ENCODE measurements at places on chromosomes 3 and 15.
A peak's percentile ranks its signal among the peaks of the same experiment; 100 is the strongest.

GRCh38 chr15:101114610-101115009 lies 137.2 kb downstream of the CHSY1 start:
- no peak for DNase-seq

GRCh38 chr3:99817437-99818240 lies at the start of gene CMSS1:
CMSS1 (plus strand) TSS chr3:99817862.
- peak; percentile 98 for DNase-seq

- no peak for DNase-seq
Observed at GRCh38 chr15:62482785-62483429, 317.8 kb upstream of the C2CD4B start.

GRCh38 chr15:39392469-39393047 lies 188.3 kb upstream of the THBS1 start:
- no peak for DNase-seq

DNA sequence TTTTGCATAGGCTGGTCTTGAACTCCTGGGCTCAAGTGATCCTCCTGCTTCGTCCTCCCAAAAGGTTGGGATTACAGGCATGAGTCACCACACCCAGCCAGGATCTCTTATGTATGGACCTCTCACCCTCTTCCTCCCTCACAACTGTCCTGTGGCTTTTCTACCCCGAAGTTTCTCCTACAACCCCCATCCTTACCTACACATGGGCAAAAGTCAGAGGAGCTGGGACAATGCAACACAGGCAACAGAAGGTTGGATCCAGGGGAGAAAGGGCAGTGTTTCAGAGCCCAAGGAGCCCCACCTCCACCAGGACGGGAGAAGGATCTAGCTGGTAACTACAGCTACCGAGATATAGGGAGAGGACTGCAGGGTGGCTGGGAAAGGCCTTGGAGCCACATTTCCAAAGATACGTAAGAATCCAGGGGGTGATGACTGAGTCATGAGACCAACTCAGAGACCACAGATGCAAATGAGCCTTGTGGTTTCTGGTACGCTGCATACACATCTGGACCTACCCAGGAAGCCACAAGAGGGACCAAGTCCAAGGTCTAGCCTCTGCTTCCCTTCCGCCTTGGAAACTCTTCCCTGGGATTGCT lies 13.6 kb downstream of the IGDCC4 start:
- DNase-seq, result no peak

DNA sequence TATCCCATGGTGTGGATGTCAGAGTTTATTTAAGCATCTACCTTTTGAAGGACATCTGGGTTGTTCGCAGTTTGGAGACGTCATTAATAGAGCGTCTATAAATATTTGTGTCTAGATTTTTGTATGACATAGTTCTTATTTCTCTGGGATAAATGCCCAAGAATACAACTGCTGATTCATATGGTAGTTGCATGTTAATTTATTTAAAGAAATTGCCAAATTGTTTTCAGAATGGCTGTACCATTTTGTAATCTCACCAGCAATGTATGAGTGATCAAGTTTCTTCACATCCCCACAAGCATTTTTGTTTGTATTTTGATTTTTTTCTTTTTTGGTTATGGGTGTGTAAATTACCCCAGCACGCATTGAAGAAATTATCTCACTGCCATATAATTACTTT lies 656.9 kb downstream of the NTRK3 start:
- no peak for DNase-seq

DNA sequence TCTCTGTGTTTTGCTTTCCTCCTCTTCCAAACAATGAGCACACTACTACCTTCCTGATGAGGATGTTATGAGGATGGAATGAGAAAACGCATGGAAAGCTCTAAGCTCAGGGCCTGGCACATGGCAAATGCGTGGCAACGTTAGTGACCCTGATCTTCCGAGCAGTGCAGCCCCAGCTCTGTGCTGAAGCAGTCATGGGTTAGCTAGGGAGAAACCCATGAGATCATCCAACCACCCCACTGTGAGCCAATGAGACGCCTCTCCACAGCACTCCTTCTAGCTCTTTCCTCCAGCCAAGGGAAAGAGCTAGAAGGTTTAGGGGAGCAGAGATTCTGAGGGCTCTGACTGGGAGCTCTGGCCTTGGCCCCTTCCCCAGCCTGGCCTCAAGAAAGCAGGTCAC lies 4.5 kb downstream of the CPN2 start:
- no peak for DNase-seq

DNA sequence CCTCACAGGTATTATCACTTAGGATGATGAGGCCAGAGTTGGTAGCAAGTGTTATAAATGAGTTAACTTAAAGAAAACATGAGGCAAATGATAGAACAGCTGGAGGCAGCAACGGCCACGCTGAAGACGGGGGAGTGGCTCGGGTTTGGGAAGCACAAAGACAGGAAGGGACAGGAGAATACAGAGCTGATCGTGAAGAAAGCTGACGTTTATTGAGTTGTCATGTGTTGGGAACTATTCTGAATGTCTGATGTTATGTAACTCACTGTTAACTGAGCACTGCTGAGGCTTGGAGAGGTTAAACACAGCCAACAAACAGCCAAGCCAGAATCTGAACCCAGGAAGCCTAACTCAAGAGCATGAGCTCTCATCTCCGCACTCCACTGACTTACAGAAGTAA lies 42.3 kb downstream of the FGD5 start:
- DNase-seq, result no peak

- DNase-seq, result no peak
Observed at GRCh38 chr15:88120026-88120425, 136.5 kb downstream of the NTRK3 start.

- DNase-seq, result no peak
Observed at GRCh38 chr3:105413343-105413887, 46.7 kb downstream of the ALCAM start.

DNA sequence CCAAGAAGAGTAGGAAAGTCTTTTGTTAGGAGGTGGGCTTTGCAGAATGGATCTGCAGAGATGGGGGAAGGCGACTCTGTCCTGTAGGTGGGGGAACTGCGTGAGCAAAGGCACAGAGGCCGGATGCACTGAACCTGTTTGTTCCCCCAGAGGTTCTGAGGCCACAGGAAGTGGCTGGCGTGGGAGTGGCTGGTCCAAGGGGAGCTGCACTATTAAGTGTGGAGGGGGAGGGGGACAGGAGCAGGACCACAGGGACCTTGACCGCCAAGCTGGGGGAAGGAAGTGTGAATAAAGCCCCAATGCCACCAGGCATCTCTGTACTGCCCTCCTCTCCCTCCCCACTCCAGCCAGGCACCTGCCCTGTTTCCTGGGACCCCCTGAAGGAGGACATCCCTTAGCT lies 51.8 kb downstream of the CYP11A1 start:
- DNase-seq, result no peak

GRCh38 chr3:119098619-119099222 lies 47.2 kb upstream of the TEX55 start:
- DNase-seq, result no peak

- no peak for DNase-seq
Observed at GRCh38 chr3:157311633-157312375, 124.8 kb upstream of the PTX3 start.

- no peak for DNase-seq
Observed at GRCh38 chr3:20388971-20389370, 203.0 kb upstream of the SGO1 start.

DNA sequence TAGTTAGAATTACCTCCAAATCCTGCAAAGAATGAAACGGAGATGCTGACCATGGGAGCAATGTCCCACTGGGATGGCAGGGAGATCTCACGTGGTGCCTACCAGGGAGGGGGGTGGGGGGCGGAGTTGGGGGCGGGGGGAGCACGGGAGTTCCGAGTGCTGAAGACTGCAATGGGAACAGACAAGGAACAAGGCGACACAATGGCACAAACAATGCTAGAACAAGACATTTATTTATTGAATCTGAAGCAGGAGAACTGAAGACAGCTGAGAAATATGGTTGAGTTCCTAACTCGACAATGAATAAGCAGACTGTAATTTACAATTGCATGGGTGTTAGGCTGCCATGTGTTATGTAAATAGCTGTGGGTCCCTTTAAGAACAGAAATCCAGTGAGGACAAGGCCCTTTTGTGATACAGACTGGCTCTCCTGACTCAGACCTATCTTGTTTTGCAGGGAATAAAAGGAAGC lies 91.2 kb downstream of the AQP9 start:
- DNase-seq, result no peak

DNA sequence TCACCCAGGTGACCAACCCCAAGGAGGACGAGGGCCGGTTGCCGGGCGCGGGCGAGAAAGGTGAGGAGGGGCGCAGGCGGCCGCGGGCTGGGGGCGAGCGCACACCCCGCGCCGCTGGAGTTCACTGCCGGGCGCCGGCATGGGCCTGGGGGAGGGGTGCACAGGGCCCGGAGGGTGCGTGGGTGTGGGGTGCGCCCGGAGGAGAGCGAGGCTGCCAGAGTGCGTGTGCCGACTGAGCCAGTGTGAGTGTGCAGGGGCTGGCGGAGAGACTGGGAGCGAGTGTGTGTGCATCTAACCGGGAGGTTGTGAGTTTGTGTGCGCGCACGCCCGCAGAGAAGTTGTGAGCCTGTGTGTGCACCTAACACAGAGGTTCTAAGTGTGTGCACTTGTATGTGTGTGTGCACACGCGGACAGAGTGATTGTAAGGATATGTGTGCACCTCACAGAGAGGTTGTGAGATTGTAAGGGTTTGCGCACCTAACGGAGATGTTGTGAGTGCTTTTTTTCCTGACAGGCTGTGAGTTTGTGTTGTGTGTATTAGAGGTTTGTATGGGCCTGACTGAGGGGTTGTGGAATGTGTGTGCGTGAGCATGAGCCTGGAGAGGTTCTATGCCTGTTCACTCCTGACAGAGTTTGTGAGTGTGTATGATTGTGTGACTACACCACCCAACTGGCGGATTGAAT lies 681 bp downstream of the CTDSPL start:
- DNase-seq, result peak; percentile 50

- peak; percentile 40 for DNase-seq
Observed at GRCh38 chr15:89740137-89740536, 10.9 kb downstream of the MESP1 start.

DNA sequence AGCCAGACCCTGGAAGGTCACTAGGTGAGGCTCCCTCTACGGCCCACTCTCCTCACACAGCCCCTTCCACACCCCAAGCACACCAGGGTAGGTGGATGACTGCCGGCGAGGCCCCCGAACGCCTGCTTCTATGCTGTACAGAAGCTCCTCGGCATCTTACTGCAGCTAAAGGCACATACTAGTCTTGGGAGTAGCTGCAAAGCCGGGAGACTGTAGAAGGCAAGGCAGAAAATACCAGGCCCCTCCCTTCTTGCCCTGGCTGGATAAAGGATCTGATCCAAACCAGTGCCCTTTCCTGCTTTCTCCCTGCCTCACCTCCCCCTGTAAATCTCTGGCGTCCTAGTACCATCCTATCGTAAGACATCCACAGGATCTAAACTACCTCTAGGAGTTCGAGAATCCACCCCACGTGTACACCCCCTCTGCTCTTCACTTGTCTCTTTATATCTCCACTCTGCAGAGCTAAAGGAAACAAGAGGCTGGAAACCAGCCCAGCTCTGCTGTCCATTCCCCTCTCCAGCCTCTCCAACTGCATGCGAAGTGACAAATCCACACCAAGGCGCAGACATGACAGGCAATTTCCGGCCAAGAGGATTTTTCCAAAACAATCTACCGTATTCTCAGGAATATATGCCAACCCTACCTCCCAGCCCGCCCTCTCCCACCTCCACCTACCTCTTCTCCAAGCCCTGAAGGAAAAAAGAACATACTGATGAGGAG lies 11.8 kb downstream of the TNK2 start:
- no peak for DNase-seq
